Choroid plexus epithelial cell (primary cell): ENCODE measurements at places on chromosomes 5 and 9.
A peak's percentile ranks its signal among the peaks of the same experiment; 100 is the strongest.

DNA sequence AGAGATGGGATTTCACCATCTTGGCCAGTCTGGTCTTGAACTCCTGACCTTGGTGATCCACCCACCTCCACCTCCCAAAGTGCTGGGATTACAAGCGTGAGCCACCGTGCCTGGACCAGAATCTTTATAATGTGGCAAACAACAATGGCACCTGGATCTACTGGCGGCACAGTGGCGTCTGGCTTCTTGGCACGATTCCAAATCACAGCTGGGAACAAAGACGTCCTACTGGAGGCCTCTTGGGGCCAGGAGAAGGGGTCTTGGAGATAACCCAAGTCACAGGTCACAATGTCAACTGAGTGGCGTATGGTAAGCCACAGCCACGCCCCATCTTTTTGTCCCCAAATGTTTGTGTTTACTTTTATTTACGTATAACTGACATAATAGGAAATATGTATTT lies 77.8 kb upstream of the RAPGEF1 start:
- DNase-seq: no peak

- no peak for DNase-seq
Observed at GRCh38 chr9:83362341-83362995, 175.7 kb downstream of the FRMD3 start.

DNA sequence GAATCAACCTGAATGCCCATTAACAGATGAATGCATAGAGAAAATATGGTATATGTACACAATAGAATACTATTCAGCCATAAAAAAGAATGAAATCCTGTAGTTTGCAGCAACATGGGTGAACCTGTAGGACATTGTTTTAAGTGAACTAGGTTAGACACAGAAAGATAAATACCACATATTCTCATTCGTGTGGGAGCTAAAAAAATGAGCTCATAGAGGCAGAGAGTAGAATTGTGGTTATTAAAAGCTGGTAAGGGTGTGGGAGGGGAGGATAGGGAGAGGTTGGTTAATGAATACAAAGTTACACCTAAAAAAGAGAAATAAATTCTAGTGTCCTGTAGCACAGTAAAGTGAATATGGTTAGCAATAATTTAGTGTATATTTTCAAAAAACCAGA lies 23.5 kb downstream of the PTTG1 start:
- DNase-seq: no peak

GRCh38 chr5:32027717-32028458 lies 146.2 kb downstream of the GOLPH3 start:
- peak; percentile 99 for DNase-seq

DNA sequence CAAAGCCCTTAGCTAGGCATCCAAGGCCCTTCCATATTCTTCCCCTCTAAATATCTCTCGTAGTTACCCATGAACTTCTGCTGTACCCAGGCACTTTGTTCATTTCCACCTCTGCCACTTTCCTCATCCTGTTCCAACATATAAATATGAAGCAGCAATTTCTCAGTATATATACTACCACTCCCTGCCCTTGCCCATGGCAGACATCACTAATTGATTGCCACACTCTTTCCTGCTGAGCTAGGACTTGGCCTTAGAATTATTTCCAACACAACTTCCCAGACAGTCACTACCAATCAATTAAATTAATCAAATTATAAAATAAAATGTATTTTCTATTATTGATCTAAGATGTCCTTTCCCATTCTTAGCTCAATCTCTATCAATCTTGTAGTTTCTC lies 8.5 kb downstream of the INSYN2B start:
- no peak for DNase-seq

DNA sequence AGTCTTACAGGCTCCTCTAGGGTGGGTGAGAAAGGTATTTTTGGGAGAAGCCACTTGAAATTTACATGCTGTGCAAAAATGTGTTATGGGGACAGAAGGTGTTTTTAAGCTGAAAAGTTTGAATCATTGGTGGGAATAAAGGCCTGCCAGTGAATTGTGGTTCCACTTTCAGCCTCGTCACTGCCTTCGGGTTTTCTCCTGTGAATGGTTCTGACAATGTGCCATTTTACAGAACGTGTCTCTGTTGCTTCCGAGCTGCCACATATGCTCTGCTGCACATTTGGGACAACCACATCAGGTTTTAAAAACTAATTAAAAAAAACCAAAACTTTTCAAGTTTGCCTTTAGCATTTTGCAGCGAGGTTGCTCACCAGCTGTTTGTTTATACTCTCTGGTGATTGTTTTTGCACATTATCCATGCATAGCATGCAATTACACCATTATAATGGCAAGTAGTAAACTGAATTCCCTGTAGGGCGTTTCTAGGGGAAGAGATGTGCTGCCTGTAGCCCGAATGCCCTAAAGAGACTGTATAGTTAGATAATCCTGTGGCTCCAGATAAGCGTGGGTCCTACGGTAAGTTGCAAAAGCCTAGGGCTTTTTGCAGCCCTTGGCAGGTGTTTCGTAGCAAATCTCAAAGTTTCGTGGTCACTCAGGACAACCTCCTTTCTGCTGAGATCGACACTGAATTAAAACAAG lies 40.1 kb upstream of the SUB1 start:
- no peak for DNase-seq

GRCh38 chr5:68521776-68522175 lies 306.2 kb downstream of the PIK3R1 start:
- DNase-seq: no peak

GRCh38 chr5:132023258-132024116 lies 12.0 kb upstream of the ACSL6 start:
- DNase-seq: no peak

DNA sequence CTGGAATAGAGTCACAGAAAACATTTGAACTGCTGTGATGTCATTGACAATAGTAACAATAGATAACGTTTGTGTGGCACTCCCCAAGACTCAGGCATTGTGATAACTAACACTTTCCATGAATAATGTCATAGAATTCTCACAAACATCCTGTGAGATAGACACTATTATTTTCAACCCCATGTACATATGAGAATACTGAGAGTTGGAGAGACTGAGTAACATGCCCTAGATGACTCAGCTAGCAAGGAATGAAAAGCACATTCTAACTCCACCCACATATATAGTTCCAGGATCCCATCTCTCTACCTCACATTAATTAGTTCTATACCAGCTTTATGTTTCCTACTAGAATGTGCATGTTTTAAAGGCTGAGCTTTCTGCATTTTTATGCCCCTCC lies 71.4 kb downstream of the ASTN2 start:
- peak; percentile 13 for DNase-seq

- no peak for DNase-seq
Observed at GRCh38 chr5:101590384-101590783, 687.3 kb upstream of the ST8SIA4 start.

- peak; percentile 66 for DNase-seq
Observed at GRCh38 chr5:93570294-93571113, 10.5 kb downstream of the NR2F1-AS1 start.

DNA sequence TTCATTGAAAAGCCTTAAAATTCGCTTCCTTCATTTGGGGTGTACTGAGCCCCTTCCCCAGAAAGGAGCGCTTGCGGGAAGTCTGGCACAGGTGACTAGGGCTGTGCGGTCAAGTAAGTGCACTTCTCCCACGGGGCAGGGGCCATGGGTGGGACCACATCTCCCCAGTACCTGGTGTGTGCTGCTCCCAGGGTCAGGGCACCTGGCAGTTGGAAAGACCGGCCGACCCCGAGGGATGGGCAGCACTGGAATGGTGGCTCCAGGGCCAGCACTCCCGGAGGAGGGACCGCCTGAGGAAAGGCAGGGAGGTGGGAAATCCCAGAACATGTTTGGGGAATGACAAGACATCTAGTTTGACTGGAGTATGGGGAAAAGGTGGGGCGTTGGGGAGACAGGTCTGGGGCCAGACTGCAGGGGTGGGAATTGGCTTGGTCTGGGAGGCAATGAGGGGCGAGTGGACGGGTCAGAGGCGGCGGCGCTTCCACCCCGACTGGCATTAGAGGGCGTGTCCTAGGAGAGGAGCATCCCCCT lies 727 bp upstream of the GLIPR2 start:
- no peak for DNase-seq

DNA sequence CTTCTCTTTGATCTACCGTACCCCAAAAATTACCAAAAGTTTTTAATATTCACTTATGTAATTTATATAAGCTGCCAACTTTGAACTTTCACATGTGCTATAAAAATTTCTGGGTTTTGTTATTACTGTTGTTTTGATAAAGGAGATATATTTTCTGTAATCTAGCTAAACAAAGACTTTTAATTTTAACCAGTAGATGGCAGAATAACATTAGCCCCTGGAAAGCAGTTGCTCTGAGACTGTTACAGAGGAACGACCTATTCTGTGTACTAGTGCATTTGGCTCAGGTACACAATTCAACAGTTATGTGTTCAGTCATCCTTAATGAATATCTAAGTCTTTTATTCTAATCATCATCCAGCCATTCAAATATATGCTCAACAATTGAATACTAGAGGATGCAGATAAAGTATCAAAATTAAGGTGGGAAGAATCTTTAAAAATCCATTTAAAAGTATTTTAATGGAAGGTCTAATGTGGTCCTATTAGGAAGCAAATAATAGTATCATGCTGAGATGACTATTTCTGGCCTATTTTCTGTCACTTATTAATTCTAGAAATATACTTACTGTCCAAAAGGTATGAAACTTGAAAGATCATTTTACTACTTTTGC lies 8.6 kb downstream of the KLHL9 start:
- DNase-seq: peak; percentile 70

GRCh38 chr5:80070338-80071056 lies 35.3 kb downstream of the THBS4 start:
- no peak for DNase-seq

DNA sequence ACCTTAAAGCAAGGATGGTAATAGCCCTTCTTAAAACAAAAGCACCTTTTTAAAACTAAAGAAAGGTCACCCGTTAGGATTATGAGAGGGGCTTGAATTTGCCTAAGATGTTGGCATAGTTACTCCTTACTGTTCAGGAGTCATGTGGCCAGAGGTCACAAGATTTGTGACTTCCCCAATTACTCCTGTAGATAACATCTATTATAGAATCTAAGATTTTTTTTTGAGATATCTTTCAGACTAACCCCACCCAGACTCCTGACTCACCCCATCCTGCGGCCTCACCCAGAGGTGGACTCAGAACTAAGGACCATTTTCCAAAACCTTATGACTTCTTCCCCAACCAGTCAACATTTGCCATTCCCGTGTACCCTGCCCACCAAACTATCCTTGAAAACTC lies 2.4 kb downstream of the CD180 start:
- DNase-seq: no peak

GRCh38 chr5:86909418-86910295 lies 291.9 kb downstream of the COX7C start:
- peak; percentile 5 for DNase-seq

GRCh38 chr5:154291917-154292316 lies 101.4 kb downstream of the GALNT10 start:
- DNase-seq: no peak

GRCh38 chr9:110842169-110842568 lies 173.6 kb downstream of the MUSK start:
- DNase-seq: no peak

- DNase-seq: peak; percentile 86
Observed at GRCh38 chr5:177113566-177114424, 19.8 kb upstream of the NSD1 start.

- DNase-seq: no peak
Observed at GRCh38 chr5:173271419-173271818, 36.4 kb upstream of the NKX2-5 start.

DNA sequence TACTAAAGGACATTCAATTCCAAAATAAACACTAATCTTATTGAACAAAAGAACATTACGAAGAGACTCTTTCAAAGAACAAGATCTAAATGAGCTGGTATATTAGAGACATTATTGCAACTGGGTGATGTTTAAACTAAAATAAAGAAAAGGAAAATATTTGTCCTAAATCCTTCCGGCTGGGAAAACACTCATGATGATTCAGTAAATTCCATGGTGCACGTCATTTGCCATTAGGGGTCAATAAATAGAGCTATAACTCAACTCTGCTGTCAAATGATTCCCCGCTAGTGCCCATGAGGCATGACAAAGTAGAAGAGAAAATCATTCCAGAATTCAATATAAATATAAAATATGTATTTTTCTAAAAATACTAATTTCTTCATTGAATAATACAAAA lies 565.5 kb upstream of the TUSC1 start:
- DNase-seq: peak; percentile 13

- DNase-seq: no peak
Observed at GRCh38 chr9:77838986-77839385, 190.9 kb upstream of the GNA14 start.
